AG04449 (cell line): ENCODE measurements at places on chromosomes 3 and 15.

DNA sequence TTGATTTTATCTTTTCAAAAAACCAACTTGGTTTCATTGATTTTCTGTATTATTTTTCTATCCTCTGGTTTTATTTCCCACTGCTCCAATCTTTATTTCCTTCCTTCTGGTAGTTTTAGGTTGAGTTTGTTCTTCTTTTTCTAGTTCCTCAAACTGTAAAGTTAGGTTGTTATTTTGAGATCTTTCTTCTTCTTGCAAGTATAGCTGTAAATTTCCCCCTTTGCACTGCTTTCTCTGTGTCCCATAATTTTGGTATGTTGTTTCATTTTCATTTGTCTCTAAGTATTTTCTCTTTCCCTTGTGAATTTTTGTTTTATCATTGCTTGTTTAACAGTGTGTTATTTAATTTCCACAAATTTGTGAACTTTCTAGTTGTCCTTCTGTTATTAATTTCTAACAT is 120.0 kb downstream of the PLD1 start:
- DNase-seq: no peak

DNA sequence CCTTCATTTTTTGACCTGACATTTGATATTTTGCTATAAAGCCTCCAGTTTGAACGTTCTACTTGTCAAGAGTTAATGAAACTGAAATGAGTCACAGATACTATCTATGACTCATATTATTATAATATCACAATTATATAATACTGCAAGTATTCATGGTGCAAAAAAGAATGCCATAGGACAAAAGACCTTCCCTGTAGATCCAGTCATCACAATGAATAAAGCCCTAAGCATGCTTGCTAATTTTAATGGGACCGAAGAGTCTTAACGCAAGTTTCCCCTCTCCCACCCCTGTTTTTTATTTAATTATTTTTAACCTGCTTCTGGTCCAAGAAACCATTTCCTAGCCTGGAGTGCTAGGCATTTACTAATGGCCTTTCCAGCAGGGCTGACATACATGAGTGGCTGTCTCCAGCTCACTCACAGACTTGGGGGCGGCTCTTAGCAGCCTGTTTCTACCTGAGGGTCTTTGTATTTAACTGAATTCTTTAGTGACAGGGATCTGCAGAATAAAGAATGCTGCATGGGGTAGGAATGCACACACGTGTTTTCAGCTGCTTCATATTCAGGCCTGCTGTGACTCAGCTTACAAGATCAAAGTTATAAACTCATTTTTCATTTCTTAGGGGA is 61.2 kb downstream of the THBS1 start:
- DNase-seq: no peak

GRCh38 chr15:28955993-28956421 is 70.2 kb downstream of the APBA2 start:
- peak; percentile 42 for DNase-seq

DNA sequence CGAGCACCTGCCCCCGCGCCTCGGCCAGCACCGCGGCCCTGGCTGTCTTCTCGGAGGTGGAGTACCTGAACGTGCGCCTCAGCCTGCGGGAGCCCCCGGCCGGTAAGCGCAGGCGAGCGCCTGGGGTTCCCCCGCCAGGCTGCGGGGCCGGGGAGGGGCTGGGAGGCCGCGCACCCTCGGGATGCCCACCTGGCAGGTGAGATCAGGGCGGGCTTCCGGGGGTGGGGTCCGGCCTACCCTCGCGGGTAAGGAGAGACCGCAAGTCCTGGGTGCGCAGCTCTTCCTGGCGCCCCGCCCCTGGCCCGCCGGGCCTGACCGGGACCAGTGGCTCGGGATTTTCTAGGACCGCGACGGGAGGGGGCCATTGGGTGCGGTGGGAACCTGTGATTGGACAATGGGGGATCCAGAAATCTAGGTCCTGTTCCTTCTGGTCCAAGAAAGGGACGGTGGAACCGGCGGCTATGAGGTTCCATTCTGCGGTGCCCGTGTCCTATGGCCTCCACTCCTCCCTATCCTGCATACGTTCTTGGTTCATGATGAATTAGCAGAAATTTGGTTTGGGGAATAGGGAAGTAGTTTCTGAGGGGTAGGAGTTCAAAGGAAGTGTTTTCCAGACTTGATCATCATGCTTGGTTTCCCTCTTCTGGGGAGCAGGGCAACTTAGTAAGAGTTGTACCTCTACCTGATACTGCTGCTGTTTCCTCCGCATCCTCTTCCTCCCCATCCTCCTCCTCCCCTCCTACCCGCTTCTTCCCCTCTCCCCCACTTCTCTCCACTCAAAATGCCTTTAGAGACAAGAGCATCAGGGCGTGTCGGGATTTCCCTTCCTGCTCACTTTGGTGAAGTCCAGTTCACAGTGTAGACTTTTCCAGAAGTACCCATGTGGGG is 808 bp downstream of the ARRDC4 start:
- no peak for DNase-seq

DNA sequence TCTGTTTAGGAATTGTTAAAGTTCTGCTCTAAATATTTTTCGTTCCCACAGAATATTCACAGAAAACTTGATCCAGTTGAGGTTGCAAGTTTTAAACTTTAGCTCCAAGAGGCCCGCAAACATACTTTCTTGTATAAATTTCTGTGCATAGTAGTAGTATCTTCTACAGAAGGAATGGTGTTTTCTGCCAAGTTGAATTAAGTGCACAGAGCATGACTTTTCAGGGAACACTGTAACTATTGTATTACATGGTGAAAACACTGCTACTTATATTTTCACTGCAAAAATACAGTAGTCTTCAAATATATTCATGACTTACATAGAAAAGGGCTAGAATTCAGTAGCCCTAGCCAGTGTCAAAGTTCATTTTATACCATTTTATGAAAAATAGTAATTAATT is 67.0 kb downstream of the SUCNR1 start:
- no peak for DNase-seq

GRCh38 chr15:84755736-84756527 is 7.5 kb downstream of the ZNF592 start:
- DNase-seq: no peak

GRCh38 chr15:56244811-56245576 is 1.3 kb upstream of the RFX7 start:
- no peak for DNase-seq

DNA sequence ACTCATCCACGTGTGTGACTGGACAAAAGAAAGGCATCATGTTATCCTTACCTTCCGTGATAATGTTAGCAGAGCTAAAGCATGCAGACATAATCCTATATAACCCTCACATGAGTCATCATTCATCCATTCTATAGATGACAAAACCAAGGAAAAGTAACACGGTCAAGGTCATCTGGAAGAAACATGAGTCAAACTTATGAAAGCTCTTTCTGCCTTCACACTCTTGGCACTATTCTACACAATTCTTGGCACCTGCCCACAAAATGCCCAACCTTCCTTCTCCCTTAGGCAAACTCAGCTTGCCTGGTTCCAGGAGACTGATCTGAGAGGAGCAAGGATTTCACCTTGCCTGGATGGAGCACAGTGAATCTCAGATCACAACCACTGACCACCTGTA is 66.9 kb downstream of the PRICKLE2 start:
- DNase-seq: no peak

DNA sequence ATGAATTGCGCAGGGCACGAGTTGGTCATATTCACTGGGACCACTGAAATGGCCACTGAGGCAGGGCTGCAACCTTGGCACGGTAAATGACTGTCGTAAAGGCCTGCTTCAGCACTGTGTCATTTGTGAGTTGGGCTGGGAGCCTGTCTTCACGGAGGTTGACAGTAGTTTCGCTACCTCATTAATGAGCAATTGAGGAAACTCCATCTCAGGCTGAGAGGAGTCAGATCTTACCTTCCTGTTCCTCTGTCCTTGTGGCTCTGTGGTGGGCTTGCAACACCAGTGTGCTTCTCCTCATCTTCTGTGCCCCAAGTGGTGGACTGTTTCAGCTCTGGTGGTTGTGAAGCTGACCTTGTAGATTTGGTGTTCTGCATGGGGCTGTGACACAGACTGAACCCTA is 80.1 kb upstream of the EIF1B start:
- no peak for DNase-seq

GRCh38 chr3:150248116-150248887 is 159.8 kb upstream of the TSC22D2 start:
- DNase-seq: peak; percentile 80
